A673 (cell line): ENCODE measurements at places on chromosomes 6 and 20.

- no peak for DNase-seq
Measured at GRCh38 chr20:46089167-46089416, 670 bp downstream of the NCOA5 start.

DNA sequence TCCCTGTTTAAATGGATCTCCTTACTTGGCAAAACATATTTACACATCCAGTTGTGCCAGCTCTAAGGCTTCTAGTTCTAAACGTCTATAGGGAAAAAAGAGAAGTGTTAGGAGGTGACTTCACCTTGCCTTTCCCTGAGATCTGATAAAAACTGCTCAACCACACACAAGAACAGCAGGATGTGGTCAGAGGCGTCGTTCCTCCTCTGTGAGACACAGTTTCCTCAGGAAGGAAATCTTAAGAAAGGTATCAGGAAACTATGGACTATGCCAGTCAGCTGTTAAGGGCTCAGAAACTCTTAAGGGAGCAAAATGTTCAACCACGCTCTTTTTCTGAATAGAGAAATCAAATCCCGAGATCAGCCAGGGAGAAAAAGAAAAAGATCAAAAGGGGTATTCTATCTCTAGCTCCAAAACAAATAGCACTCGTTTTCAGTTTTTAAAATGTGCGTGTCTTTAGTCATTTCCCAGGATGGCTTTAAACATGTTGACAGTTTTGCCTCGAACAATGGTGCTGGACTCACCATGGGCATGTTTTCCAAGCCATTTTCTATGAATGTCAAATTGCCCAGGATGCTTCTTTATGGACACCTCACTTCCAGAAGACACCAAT lies 154.5 kb downstream of the HACE1 start:
- peak; percentile 69 for DNase-seq

GRCh38 chr6:139514819-139515218 lies 140.4 kb upstream of the CITED2 start:
- DNase-seq: no peak

DNA sequence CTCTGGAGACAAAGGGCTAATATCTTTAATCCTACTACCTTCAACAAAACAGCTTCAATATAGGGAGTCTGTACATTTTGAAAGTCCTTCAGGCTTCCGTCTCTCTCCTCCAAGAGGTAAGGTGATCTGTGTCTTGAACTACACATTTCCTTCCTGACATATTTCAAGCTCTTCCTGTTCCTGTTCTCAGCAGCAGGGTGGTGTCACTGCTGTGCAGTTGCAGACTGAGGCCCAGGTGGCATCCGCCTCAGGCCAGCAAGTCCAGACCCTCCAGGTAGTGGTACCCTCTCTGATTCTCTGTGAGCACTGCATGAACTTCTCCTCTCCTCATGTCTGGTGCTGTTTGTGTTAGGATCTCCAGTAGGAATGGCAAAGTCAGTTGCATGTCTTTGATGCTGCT lies 7.8 kb downstream of the NFYA start:
- no peak for DNase-seq

DNA sequence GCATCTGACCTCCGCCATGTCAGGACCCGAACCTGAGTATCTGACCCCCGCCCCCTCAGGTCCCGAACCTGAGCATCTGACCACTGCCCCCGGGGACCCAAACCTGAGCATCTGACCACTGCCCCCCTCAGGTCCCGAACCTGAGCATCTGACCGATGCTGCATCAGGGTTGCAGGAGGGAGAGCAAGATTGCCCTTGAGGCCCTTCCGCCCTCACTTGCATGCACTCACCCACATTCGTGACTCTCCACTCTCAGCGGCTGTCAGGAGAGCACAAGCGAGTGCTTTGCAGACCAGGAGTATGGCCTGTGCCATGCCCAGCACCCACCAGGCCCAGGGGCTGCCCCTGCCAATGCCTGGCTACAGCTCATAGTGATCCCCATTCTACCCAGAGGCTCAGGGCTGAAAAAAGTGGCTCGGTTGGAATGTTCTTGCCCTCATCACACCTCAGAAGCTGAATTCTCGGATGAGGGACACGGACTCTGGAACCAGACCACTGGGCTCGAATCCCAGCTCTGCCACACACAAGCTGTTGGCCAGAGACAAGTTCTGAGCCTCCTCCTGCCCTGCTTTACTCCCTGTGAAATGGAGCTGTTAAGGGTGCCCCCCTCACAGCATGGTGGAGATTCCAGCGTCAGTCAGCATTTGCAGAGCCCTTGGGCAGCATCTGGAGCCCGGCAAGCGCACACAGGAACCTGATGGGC lies 82.1 kb downstream of the DLL1 start:
- no peak for DNase-seq

- no peak for DNase-seq
Measured at GRCh38 chr6:109465772-109466171, 10.2 kb upstream of the MICAL1 start.

DNA sequence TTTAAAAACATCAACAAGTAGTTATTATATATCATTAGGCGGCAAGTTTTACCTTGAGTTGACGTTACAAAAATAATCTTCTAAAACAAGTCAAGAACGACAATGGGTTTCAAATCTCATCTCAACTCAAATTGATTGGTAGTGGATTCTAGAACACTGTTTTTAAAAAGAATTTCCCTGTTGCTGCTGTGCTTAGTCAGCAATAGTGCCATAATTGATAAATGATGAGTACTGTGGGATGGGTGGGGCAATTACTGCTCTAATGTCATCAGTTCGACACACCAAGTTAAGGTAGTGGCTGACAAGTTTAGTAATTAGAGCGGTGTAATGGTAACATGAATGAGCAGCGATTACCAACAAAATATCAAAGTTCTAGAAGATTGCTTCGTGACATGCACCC lies 73.4 kb upstream of the HTR1B start:
- DNase-seq: no peak

GRCh38 chr6:156167016-156167624 lies 610.1 kb upstream of the ARID1B start:
- no peak for DNase-seq

GRCh38 chr6:21885532-21886114 lies 292.1 kb downstream of the SOX4 start:
- no peak for DNase-seq

GRCh38 chr6:135851442-135852271 lies at the start of gene PDE7B:
Gene PDE7B, plus strand, starts transcription at chr6:135851701.
- DNase-seq: peak; percentile 47

GRCh38 chr20:43913291-43914025 lies 1.2 kb upstream of the TOX2 start:
- no peak for DNase-seq

- no peak for DNase-seq
Measured at GRCh38 chr6:26021001-26021349, 58.4 kb downstream of the TRIM38 start.

DNA sequence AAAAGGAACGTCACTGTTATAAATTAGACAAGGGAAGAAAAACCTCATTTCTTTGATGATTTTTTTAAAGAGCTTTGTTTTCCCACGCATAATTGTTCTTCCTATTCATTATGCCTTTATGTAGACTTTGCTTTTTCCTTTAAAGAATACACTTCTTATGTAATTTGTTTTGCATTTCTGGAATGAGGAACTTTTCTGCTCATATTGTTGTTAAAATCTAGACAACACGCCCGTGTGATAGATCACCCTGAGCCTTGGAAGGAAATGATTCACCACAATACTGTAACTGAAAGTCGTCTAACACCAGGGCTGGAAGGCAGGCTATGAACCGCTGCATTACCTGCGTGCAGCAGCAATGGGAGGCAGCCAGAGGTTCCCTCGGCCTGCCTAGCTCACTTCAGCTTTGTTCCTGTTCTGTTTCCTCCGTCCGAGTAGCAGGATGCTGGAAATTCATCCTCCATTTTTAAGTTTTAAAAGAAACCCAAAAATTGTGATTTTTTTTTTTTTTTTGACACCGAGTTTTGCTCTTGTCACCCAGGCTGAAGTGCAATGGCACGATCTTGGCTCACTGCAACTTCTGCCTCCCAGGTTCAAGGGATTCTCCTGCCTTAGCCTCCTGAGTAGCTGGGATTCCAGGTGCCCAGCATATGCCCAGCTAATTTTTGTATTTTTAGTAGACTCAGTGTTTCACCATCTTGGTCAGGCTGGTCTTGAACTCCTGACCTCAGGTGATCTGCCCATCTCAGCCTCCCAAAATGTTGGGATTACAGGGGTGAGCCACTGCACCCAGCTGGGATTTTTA lies 49.6 kb upstream of the ZNF217 start:
- DNase-seq: no peak

DNA sequence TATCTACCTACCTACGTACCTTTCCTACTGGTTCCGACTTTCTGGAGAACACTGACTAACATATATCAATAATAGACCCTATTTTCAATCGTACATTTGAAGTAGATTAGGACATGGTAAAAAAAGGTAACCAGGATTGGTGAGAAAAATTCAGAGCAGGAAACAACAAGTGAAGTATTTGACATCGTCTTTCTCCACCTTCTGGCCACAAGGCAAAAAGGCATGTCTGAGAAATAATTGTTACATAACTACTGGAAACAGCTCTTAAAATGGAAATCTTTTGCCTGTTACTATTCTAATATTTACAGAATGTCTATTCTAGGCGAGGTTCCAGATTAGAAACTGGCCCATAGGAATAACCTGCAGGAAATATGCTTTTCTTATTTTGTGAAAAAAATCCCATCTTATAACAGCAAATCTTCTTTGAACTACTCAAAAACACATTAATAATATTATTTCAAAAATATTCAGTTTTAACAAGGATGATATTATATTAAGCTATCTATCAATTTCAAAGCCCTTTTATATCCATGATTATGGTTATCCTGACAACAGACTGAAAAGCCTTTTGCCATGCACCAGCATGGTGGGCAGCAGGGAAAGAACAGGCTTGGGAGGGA lies 80.8 kb downstream of the RCAN2 start:
- DNase-seq: peak; percentile 49

DNA sequence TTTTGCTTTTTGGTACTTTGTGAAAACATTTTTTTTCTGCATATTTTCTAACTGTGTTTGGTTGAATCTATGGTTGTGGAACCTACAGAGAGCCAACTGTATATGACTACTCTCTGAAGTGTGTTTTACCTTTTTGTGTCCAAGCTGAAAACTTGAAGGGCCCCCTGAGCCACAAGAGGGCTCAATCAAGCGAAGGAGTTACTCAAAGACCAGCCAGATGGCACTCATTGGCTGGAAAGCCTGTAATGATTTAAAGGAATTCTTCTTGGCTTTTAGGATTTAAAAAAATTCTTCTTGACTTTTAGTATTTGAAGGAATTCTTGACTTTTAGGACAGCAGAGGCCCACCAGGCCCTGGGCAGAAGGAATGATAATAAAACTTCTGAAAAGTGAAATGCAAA lies 27.0 kb upstream of the ECI2 start:
- DNase-seq: no peak

GRCh38 chr6:55239099-55239498 lies 64.8 kb downstream of the HCRTR2 start:
- peak; percentile 23 for DNase-seq

- DNase-seq: no peak
Measured at GRCh38 chr20:63212393-63212730, 3.6 kb downstream of the YTHDF1 start.

DNA sequence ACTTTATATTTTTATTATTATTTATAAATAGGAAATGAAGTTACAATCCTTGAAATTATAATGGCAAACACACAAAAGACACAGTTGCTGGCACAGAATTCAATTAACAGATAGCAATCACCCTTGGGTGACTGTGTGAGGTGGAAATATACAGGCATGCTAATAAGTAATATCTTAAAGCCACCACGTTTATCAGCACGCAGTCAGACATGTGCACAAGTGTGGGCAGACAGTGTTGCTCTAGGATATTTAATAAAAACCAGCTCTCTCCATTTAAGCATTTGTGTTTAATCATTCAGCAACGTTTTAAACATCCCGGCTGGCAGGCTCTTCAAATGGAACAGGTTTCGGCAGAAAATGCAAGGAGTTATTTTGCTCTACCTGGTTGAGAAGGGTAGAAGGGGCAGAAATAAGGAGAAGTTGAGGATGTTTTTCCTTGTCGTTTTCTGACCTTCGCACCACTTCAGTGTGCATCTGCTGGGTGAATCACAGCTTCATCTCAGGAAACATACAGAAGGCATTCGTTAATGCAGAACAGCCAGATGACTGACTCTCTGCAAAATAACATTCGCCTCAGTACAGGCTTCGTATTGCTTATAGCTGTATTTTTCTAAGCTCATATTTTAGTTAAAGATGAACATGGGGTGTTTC lies 585.1 kb downstream of the QKI start:
- DNase-seq: no peak

DNA sequence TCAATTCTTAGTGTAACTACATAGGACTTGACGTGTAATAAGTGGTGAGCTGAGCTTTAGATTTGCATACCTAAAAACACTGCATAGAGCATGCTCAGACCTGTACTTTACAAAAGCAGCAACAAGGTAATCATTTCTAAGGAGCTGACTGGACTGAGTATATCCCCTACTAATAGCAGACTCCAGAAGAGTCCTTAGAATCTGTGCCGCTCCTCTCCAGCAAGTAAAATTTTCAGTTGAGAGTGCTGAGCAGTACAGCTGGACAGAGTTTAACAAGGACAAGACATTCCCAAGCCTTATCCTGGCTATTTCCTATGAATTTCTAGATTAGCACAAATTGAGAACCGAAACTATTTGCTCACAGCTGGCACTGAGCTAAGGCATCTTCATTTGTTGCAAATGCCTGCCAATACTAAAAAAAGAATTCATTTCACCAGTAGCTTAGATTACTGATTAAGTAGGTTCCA lies 26.1 kb upstream of the KLHL31 start:
- no peak for DNase-seq

GRCh38 chr20:34285450-34285849 lies 17.7 kb downstream of the AHCY start:
- no peak for DNase-seq

DNA sequence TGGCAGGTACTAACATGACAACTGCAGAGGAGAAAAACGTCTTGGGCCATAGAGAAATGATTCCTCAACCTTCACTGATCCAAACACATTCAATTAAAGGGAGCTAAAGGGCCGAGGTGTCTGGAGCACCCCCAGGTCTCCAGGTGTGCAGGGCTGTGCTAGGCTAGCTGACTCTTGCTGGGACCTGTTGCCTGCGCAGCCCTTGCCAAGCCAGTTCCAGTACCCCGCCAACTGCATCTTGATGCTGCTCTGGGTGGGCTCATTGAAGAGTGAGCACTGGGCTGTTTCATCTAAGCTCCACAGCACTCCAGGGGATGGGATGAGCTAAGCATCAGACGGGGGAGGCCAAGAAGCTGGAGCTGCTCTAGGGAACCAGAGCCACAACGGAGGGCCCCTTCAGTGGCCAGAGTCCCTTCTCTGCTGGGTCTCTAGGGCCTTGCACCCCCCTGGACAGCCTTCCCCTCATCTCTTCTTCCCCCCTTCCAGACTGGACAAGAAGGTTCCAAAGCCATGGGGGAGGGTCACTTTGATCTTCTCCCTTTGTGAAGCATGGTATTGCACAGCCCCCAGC lies 15.9 kb downstream of the LEMD2 start:
- DNase-seq: peak; percentile 49

GRCh38 chr20:35497780-35498189 lies 31.7 kb downstream of the C20orf173 start:
- no peak for DNase-seq

DNA sequence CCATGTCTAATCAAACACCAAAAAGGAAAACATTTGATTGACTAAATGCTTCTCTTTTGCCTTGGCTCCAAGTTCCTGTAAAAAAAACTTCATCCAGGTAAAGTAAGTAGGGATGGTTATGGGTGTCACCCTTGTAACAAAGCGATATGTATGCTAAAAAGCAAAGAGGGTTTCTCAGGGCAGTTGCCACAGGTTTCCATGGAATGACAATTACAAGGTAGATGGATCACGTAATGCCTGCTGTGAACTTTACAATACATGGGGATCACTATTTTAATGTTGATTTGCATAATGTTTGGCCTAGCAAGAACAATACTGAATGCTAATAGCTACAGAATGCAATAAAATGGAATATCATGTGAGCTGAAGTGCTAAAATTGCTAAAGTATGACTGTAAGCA lies 2.9 kb upstream of the BMP2 start:
- DNase-seq: no peak
